ENCODE measurements at places on chromosomes 6 and 20.

DNA sequence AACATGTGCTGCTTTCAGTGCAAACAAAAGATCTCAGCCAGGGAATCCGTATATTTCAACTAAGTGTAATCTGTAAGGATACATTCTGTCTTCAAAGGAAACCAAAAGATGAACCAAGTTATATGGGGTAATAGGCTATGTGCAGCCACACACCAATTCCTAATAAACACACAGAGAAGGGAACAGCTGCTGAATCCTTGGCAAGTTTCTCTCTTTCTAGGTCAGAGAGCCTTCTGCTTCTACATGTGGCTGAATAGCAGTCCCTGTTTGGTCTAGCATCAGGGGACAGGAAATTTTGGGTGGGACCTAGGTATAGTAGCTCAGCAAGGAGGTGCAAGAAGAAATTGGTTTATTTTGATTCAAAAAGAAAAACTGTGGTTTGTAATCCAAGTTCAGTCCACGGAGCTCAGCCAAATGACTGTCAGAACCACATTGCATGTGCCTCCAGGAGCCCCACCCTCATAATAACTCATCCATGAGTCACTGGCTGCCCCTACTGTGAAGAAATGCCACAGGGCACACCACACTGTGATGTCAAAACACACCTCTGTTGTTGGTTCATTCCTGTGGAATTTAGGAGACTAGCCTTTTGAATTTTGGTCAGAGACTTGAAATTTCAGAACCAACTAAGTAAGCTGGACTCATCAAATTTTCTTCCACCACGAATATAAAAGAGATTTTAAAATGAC, 21.1 kb downstream of the SPTLC3 start:
- DNase-seq, result no peak

- DNase-seq, result no peak
These were observed 102.3 kb upstream of the IMPG1 start for GRCh38 chr6:76174722-76175121.

GRCh38 chr6:93393554-93394074, 25.7 kb downstream of the EPHA7 start:
- DNase-seq, result no peak

- no peak for DNase-seq
These were observed 830 bp upstream of the CYP24A1 start for GRCh38 chr20:54174457-54175175.

GRCh38 chr6:29045075-29045474, at the start of gene OR2W1:
Gene OR2W1 (minus strand): TSS chr6:29045175. CDS start chr6:29045175, 0 bp downstream.
- no peak for DNase-seq

- no peak for DNase-seq
These were observed 19.9 kb upstream of the MYT1 start for GRCh38 chr20:64144144-64144912.

GRCh38 chr6:136967876-136968752, 46.0 kb downstream of the SLC35D3 start:
- peak; percentile 68 for DNase-seq

DNA sequence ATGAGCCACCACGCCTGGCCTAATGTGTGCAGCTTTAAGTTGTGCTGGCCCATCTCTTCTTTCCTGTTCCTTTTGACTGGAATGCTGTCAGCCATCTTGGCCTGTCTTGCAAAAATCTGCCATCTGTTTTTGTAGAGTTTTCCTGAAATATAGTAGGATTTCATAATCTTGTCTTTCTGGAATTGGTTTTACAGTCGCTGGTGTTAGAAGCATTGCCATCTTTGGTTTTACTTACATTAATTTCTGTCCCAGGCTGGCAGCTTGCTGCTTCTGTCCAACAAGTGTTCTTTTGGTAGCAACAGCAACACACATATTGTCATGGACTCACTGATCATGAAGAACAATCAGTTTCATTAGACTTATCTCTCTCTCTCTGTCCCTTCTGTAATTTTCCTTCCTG, 29.1 kb upstream of the TULP1 start:
- DNase-seq, result no peak

GRCh38 chr6:10676403-10676802, 18.0 kb downstream of the C6orf52 start:
- no peak for DNase-seq

DNA sequence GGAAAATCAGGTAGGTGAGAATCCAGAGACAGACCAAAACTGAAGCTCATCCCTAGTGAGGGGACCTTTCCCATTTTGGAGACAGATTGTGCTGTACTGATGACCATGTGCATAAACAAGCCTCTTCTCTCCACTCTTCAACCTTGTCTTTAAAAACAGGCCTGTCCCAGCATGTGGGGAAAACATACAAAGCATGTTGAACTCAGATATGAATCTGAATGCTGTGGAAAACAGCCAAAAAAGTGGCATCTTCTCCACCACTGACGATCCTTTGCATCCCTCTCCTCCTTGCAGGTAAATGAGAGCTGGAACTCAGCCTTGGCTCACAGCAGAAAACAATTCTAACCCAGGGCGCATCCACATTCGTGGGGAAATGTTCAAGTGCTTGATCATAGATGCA, 123.7 kb upstream of the FOXQ1 start:
- no peak for DNase-seq
